Stimulated activated CD8-positive, alpha-beta memory T cell treated with anti-CD3 and anti-CD28 coated beads, Interleukin-2, amount 100 ng/mL, for 1 hour (primary cell): ENCODE measurements at places on chromosomes 7 and 10.

DNA sequence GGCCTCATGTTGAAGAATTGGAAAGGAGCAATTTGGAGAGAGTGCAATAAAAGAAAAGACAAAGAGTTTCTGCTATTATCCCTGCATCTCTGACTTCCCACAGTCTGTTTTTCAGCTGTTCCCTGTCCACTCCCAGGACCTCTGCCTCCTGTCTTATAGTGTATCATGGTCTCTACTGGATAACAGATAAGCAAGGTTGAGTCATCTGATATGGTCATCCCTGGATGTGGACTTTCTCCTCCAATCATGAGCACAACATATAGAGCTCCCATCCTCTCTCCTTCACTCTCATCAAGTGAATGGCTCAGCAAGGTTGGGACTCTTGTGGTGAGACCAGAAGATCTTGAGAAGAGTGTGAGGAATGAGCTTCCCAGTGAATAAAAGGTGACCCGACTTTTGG, 123.1 kb downstream of the PLCE1 start:
- DNase-seq = no peak

DNA sequence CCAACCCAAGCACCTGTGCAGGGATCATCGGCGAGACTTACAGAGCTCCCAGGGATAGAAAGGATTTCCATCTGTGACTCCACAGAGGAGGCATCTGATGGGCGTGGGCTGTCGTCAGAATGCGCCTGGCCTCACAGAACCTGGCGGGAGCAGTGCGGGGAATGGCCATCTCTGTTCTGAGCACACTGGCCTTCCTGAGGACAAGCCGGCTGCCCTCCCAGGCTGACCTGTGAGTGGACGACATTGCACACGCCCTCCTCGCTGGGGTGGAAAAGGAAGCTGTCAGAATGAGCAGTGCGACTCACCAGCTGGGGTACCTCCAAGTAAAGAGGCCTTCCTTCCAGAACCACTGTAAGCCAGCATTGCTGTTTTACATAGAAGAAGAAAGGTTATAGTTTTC, 234.6 kb upstream of the PITRM1 start:
- DNase-seq = no peak

GRCh38 chr7:47314728-47315607, 266.9 kb downstream of the TNS3 start:
- no peak for DNase-seq

GRCh38 chr7:42193471-42194129, 43.4 kb downstream of the GLI3 start:
- DNase-seq = no peak

DNA sequence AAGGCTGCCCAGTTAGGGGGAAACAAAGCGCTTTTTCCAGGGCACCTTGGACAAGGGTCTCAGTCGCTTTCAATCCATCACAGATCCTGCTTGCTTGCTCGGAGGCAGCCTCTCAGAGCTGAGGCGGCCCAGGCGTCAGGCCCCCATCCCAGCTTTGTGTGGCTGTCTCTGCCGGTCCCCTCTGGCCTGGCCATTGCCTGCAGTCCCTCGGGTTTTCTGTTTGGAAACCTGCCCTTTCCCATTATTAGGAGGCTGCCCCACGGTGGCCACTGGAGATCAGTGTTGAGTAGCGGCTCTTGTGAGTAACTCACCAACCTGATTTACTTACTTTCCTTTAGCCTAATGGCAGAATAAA, 216.1 kb downstream of the GLRX3 start:
- DNase-seq = no peak

- no peak for DNase-seq
Observed at GRCh38 chr10:43692051-43692825, 43.6 kb upstream of the ZNF32 start.
